ENCODE measurements at places on chromosomes 6 and 20. TPM values are rescaled to one million over a fixed set of nuclear protein-coding genes. Genes with fewer than 3 reads are reported as not detected.

DNA sequence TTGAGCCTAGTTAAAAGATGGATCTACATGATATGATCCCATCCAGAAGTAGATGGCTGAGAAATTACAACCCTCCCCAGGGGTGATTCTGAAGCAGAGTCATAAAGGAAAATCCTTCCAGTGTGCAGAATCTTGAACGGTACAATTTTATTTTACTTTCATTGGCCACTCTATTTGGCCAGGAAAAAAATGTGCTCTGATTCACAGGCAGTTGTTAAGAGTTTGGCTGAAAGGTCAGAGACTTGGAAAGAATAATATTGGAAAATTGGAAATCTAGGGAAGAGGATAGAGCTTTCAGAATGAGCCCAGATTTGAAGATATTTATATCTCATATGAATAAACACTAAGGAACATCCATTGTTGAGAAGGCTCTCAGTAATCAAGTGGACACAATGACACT, 1299.3 kb upstream of the GJE1 start:
- no peak overlapping the region for H3K27ac ChIP-seq
- no peaks in the 10 kb centered on the region for H3K36me3 ChIP-seq
- no peaks in the 10 kb centered on the region for H3K4me1 ChIP-seq
- no peak for DNase-seq

- no peak overlapping the region for H3K27ac ChIP-seq
- DNase-seq, result no peak
- peaks cover 94% of the 10 kb centered on the region for H3K27me3 ChIP-seq
- H3K4me3 ChIP-seq, result no peak overlapping the region
- H3K4me1 ChIP-seq, result peaks cover 3% of the 10 kb centered on the region
Measured at GRCh38 chr20:40687384-40688128, 1.5 kb downstream of the MAFB start.

- DNase-seq, result no peak
- peaks cover 5% of the 10 kb centered on the region for H3K27me3 ChIP-seq
- no peak overlapping the region for H3K27ac ChIP-seq
- H3K4me1 ChIP-seq, result no peaks in the 10 kb centered on the region
- no peaks in the 10 kb centered on the region for H3K36me3 ChIP-seq
Measured at GRCh38 chr20:22797103-22797502, 212.7 kb upstream of the FOXA2 start.

DNA sequence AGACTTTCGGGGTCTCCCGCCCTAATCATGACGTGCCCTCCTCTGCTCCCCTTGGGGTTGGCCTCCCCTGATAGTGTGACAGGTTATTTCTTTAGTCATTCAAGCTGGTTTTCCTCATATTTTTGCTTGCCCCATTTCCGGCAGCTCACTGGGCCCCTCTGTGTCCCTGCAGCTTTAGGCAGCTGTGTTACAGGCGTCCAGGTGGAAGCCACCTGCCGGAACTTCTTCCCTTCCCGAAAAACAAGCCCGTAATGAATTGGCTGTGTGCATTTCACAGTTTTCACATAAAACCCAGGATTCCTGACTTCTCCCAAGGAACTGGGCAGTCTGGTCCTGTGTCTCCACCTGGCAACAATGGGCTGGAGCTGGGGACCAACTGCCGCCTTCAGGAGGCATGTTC, 52.6 kb downstream of the EDN3 start:
- H3K4me3 ChIP-seq, result no peak overlapping the region
- peaks cover 4% of the 10 kb centered on the region for H3K27me3 ChIP-seq
- no peaks in the 10 kb centered on the region for H3K4me1 ChIP-seq
- no peak overlapping the region for H3K27ac ChIP-seq
- DNase-seq, result no peak

GRCh38 chr6:151962246-151962846, 154.9 kb downstream of the ESR1 start:
- DNase-seq, result peak; percentile 21
- no peak overlapping the region for H3K4me3 ChIP-seq
- peaks cover 46% of the 10 kb centered on the region for H3K27me3 ChIP-seq

DNA sequence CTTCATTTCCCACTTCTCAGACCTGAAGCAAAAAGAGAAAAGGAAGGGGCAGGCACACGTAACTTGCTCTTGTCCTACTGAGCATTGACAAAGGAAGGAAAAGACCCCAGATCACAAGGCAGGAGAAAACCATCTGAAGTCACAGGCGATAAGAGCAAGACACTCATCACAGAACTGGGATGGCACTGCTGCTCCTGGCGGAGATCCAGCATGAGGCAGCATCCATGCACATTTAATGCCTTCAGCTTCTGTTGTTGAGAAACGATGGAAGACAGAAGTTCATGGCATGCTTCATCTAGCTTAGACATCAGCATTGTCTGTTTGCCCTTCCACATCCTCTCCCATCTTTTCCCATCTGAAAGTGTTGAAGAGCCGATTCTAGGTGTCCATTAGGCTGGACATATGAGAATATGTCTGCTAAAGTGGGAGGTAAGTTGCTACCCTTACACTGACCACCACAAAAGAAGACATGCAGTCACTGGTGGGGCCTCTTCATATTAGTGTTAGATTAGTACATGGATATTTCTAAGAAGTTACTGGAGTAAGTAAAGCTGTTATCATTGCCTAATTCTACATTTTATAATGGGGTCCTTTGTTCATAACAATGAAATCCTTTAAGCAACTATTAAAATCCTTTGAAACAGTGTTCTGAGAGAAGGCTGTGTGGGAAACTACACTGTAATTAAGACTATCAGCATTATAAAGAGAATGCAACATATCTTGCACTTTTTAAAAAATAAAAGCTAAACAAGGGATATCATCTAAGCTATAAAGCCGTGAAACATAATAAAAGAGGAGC, 618.5 kb downstream of the C6orf118 start:
- H3K4me3 ChIP-seq, result no peak overlapping the region
- H3K36me3 ChIP-seq, result no peaks in the 10 kb centered on the region
- no peaks in the 10 kb centered on the region for H3K27me3 ChIP-seq
- H3K27ac ChIP-seq, result no peak overlapping the region

DNA sequence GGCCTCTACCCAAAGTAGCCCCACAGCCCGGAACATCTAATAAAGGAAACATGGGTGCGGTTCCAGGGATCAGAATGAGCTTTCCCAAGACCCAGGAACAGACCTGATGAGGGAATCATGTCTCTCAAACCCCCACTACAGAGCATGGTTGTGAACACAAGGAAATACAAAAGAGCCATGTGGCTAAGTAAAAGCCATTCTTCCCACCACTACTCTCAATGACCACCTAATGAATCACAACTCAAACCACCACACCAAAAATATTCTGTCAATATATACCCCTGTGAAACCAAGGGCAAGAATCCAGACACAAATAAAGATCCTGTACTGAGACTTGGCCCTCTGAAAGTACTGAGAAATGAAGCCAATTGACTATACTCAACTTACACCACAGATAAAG, 20.9 kb upstream of the COL21A1 start:
- H3K27ac ChIP-seq, result no peak overlapping the region
- no peak for DNase-seq
- no peaks in the 10 kb centered on the region for H3K36me3 ChIP-seq
- no peaks in the 10 kb centered on the region for H3K4me1 ChIP-seq
- H3K27me3 ChIP-seq, result no peaks in the 10 kb centered on the region

DNA sequence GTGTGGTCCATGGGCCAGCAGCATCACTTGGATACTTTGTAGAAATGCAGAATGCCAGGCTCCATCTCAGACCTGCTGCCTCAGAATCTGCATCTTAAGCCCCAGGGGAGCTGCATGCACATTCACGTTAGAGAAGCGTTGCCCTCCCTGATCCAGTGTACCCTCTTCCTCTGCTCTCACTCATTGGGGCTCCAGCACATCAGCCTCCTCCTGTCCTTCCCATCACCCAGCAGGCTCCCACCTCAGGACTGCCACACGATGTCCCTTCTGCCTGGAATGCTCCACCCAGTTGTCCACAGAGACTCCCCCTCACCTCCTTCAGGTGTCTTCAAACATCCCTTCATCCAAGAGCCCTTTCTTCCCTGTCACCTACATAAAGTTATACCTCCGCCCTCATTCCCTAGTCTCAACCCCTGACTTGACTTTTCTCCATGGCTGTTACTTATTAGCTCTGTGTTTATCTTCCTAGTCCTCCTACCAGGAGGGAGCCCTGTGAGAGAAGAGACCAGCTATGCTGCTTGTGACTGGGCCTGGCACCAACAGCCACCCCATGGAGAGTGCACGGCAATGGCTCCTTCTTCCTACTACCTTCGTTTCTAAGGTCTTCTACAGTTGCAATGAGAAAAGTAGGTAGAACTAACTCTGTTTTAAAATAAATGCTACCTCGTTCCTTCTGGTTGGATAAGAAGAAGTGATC, 3.3 kb upstream of the ACSS1 start:
- no peak overlapping the region for H3K27ac ChIP-seq
- H3K4me1 ChIP-seq, result peaks cover 16% of the 10 kb centered on the region
- H3K4me3 ChIP-seq, result no peak overlapping the region
- no peaks in the 10 kb centered on the region for H3K36me3 ChIP-seq
- DNase-seq, result no peak
- peaks cover 5% of the 10 kb centered on the region for H3K27me3 ChIP-seq

DNA sequence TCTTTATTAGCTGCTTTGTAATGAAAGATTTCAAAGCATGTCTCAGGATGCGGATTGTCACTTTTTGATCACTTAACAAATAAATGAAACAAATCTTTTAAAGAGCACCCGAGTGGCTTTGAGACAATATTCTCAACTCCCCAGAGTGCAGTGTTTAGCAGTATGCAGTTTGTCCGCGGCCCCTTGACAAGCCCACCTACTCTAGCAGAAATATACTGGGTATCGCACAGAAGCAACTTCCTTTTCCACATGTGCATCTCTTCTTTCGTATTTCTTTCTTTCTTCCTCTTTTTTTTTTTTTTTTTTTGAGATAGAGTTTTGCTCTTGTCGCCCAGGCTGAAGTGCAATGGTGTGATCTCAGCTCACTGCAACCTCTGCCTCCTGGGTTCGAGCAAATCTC, 84.5 kb upstream of the FAM184A start:
- H3K4me1 ChIP-seq, result no peaks in the 10 kb centered on the region
- H3K27me3 ChIP-seq, result peaks cover 14% of the 10 kb centered on the region
- no peak for DNase-seq
- no peaks in the 10 kb centered on the region for H3K36me3 ChIP-seq

GRCh38 chr20:45370571-45371160, 7.5 kb downstream of the TP53TG5 start:
- H3K27ac ChIP-seq, result peak overlapping the region; percentile 42
- peaks cover 13% of the 10 kb centered on the region for H3K36me3 ChIP-seq
- H3K4me3 ChIP-seq, result no peak overlapping the region
- no peak for DNase-seq
- no peaks in the 10 kb centered on the region for H3K27me3 ChIP-seq

GRCh38 chr6:51908243-51908642, 179.2 kb downstream of the PKHD1 start:
- DNase-seq, result no peak
- no peaks in the 10 kb centered on the region for H3K4me1 ChIP-seq
- H3K27me3 ChIP-seq, result peaks cover 9% of the 10 kb centered on the region

GRCh38 chr6:75381877-75382633, 97.5 kb upstream of the TMEM30A start:
- H3K4me1 ChIP-seq, result no peaks in the 10 kb centered on the region
- H3K36me3 ChIP-seq, result no peaks in the 10 kb centered on the region
- DNase-seq, result no peak
- H3K4me3 ChIP-seq, result no peak overlapping the region
- H3K27ac ChIP-seq, result no peak overlapping the region

- H3K36me3 ChIP-seq, result no peaks in the 10 kb centered on the region
- H3K4me3 ChIP-seq, result no peak overlapping the region
- no peak overlapping the region for H3K27ac ChIP-seq
- no peak for DNase-seq
- no peaks in the 10 kb centered on the region for H3K4me1 ChIP-seq
- peaks cover 25% of the 10 kb centered on the region for H3K27me3 ChIP-seq
Measured at GRCh38 chr20:49448917-49449316, 33.6 kb downstream of the KCNB1 start.

GRCh38 chr6:102841060-102841459, 1447.6 kb downstream of the GRIK2 start:
- no peaks in the 10 kb centered on the region for H3K27me3 ChIP-seq
- H3K4me1 ChIP-seq, result no peaks in the 10 kb centered on the region
- no peak overlapping the region for H3K27ac ChIP-seq
- H3K36me3 ChIP-seq, result no peaks in the 10 kb centered on the region
- no peak for DNase-seq

DNA sequence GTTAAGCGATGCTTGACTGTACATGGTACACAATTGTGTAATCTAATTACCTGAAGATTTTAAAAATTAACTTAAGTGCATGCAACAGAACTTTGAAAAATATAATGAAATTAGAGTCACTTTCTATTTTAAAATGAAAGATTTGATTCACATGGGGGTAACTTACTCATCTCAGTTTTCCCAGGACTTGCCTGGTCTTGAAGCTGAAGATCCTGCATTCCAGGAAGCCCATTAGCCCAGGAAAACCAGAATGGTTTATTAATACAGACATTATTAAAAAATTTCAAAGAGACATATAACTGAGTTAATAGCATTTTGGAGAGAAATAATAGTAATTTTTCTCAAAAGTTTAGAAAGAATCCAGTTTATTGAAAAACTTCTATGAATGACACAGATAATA, 190.6 kb downstream of the SIM1 start:
- no peaks in the 10 kb centered on the region for H3K36me3 ChIP-seq
- H3K4me1 ChIP-seq, result no peaks in the 10 kb centered on the region
- DNase-seq, result no peak
- H3K27me3 ChIP-seq, result no peaks in the 10 kb centered on the region
- no peak overlapping the region for H3K4me3 ChIP-seq

DNA sequence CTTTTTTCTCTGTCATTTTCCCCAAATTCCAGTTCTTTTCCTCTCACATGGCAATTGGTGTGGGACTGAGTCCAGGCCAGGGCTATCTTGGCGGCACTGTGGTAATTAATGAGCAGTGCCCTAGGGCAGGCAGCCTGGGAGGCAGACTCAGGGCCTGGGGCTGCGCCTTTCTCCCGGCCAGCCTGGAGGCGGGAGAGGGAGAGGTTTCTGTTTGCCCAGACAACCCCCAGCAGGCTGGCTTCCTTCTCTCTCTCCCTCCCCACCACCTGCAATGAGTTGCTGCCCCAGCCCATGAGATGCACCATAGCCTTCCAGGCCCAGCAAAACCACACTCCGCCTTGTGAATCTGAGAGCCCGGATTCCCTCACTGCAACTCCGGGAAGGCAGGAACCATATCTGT, 15.1 kb upstream of the CCDC167 start:
- peaks cover 70% of the 10 kb centered on the region for H3K4me1 ChIP-seq
- H3K4me3 ChIP-seq, result peak overlapping the region; percentile 86
- no peaks in the 10 kb centered on the region for H3K27me3 ChIP-seq
- H3K27ac ChIP-seq, result peak overlapping the region; percentile 100
- DNase-seq, result no peak

- DNase-seq, result no peak
- H3K4me3 ChIP-seq, result no peak overlapping the region
- peaks cover 55% of the 10 kb centered on the region for H3K27me3 ChIP-seq
- H3K4me1 ChIP-seq, result peaks cover 7% of the 10 kb centered on the region
- peak overlapping the region; percentile 35 for H3K27ac ChIP-seq
Measured at GRCh38 chr20:1897541-1897940, 2.3 kb downstream of the SIRPA start.

The TPMT gene
- total RNA-seq, result 8.2 TPM

The TULP1 gene
- not detected for total RNA-seq

The PRSS16 gene
- total RNA-seq, result 0.54 TPM

The MUCL3 gene
- not detected for total RNA-seq

The BPIFB4 gene
- total RNA-seq, result not detected

The ZC3H12D gene
- total RNA-seq, result 27.9 TPM

The SPATS1 gene
- total RNA-seq, result not detected

The ZSCAN23 gene
- total RNA-seq, result 1.6 TPM

The SMLR1 gene
- not detected for total RNA-seq
